ENCODE measurements at places on chromosomes 5 and 9.

DNA sequence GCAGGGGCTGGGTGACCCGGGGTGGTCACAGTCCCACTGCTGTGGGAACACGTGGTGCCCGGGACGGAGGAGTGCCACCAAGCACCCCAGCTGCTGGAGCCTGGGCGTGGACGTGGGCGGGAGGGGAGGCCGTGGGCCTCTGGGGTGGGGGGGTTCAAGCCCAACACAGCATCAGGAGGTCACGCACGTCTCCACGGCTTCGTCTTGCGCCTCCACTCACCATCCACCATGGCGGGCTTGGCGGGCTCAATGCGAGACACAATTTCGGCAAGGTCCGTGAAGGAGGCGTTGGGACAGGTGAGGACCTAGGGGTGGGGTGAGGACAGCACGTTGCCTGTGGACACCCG is 2.2 kb upstream of the NSMF start:
- no peak for DNase-seq

- no peak for DNase-seq
Measured at GRCh38 chr9:976258-976942, at the start of gene DMRT3. Gene DMRT3 (plus strand): TSS chr9:976655. CDS start chr9:977002, 347 bp downstream.

DNA sequence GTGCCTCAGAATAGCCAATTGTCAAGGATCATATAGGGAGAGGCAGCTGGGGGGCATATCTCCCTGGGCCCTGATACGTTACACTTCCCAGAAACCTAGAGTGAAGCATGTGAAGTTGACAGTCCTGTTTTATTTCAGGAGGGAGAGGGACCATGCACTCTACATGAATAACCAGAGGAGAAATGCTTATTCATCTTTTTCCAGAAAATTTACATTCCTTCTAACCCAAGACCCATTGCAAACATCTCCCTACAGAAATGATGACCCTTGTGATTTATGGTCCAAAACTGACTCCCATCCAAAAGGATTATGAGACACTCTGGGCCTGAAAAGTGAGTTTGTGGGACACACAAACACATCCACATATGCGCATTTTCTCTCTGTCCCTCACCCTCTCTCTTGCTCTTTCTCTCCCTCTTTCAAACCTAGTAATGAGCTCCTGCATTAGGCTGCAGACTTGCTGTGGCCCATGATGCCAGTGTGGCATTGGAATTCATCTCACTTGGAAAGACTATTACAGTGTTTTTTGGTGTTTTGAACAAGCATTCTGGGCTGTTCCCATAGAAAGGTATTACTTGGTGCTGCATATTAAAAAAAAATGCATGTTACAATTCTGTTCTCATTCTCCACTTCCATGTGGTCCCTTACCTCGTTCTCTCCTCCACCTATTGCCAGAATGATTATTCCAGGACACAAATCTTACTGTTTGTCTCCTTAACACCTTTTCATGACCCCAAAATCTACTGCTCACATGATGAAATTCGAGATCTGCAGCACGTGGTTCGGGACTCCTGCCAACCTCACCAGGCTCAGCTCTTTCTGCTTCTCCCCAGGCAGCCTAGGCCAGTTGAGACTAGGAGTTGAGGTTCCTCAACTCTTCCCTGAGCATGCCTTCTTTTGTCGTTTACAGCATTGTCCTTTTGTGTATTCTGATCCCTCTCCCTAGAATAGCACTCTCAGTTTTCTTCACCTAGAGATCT is 451.3 kb upstream of the KLF4 start:
- no peak for DNase-seq

GRCh38 chr9:1554081-1555035 is 460.8 kb upstream of the SMARCA2 start:
- no peak for DNase-seq

- no peak for DNase-seq
Measured at GRCh38 chr9:23662320-23662719, 163.7 kb downstream of the ELAVL2 start.

DNA sequence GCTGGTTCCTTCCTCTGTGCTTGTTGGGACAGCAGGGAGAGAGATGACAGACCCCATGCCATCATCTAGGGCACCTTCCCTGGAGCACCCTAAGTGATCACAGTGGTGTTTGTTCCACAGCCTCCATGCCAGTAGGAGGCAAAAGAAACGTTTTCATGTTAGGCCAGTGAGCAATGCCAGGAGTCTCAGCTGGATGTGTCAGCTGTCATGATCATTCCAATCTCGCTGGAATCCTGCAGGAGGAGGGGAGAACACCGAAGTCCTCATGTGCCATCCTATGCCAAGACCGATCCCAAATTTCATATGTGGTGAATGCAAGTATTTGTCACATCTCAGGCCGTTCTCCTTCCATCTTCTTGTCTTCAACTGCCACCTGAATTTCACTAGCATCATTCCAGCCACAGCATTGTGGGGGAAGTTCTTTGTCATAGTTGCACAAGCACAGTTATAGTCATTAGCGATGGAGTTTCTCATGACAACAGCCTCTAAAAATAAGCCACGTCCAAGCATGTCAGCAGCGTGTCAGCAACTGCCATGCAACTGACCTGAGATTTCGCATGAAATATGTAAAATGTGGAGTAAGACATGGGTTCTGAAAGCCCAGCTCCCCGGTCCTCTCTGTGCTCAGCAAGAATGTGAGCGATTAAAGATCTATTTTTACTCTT is 97.2 kb upstream of the DNAH5 start:
- no peak for DNase-seq

DNA sequence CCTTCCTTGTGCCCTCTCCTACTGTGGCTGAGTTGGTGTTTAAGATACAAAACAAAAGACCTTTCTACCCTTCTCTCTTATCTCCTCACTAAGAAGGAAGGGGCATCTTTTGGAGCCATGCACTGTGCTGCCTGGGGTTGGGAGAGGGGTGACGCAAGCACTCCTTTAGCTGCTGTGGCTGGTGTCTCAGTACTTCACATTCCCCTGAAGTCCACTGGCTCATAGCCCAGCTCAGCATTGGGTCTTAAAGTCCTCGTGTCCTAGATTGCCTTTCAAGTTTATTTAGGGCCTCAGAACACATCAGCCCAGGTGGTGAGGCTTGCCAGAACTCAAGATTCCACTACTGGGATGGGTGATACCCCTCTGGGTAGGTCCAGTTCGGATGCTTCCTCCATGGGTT is 325.9 kb upstream of the CYLC2 start:
- DNase-seq: no peak

DNA sequence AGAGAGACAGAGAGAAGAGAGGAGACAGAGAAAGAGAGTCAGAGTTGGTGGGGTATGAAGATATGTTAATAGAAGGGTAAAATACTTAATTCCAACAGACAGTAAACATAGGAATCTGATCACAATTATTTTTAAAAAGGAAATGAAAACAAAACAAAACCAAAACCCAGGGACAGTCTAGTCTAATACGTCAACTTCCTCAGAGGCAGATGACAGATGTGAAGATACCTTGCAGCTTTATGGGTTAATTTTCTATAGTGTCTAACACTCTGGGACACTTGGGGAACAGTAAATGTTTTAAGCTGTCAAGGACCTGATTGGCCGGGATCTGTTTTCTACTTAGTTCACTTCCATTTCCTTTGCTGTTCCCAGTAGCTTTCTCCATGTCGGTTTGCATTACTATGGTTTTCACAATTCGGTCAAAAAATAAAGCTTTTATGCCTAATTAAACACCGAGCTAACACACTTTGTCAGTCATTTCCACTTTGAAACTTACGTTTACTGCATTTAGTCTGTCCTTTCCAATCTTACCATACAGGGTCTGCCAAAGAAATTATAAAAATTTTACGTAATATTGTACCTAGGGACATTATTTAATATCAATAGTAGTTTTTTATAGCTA is 216.5 kb downstream of the MCTP1 start:
- no peak for DNase-seq

- no peak for DNase-seq
Measured at GRCh38 chr9:126151686-126152134, 174.9 kb upstream of the MVB12B start.

DNA sequence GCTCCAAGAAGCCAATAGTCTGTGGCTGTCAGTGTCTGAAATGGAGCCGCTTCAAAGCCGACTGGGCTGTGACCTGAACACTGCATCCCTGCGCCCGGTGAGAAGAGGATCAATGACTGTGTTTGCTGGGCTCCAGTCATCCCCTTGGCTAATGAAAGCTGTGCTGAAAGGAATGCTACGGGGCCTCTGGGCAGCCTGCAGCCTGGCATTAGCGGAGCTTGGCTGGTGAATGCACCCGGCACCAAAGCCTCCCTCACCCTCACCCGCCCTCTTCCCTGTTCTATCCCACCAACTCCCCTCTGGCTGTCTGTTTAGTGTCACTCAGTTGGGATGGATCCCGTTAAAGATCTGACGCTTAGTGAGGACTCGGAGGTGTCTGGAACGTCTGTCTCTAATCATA is 355.3 kb downstream of the BNC2 start:
- no peak for DNase-seq

- no peak for DNase-seq
Measured at GRCh38 chr5:176724472-176724871, 77.2 kb downstream of the TSPAN17 start.

- no peak for DNase-seq
Measured at GRCh38 chr5:2895196-2895595, 143.7 kb upstream of the IRX2 start.

GRCh38 chr9:60545878-60546385 is 368.3 kb upstream of the SPATA31A5 start:
- DNase-seq: no peak

- no peak for DNase-seq
Measured at GRCh38 chr9:126411225-126411947, 84.8 kb downstream of the MVB12B start.

DNA sequence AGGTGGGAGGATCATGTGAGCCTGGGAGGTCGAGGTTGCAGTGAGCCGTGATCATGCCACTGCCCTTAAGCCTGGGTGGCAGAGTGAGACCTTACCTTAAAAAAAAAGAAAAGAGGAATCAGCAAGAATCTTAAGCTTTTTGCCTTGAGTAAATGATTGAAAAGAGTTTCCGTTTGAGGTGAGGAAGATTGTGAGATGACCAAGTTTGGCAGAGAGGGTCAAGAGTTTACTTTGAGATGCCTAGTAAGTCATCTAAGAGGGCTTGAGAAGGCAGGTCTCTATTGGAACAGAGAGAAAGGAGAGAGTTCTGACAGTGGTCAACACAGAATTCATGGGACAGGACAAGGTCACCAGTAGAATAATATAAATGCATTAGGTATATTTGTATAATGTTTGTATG is 572.1 kb downstream of the TLE4 start:
- no peak for DNase-seq

- DNase-seq: no peak
Measured at GRCh38 chr5:145025775-145026174, 809.4 kb downstream of the PRELID2 start.

- no peak for DNase-seq
Measured at GRCh38 chr5:154993461-154993860, 20.1 kb upstream of the KIF4B start.

DNA sequence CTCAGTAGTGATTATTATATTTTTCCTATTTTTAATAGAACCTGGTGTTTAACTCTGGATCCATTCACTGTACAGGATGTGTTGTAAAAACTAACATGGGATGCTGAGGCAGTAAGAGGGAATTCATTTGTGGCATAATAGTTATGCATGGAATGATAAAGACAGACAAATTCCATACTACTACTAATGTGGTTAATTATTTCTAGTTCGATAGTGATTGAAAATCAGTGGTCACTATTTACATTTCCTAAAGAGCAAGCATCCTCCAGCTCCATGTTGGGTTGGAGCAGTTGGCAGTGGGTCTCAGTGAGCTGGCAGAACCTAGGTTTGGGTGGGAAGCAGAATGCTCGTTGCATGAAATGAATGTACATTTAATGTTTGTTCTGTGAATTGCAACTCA is 122.6 kb downstream of the SAXO1 start:
- no peak for DNase-seq

DNA sequence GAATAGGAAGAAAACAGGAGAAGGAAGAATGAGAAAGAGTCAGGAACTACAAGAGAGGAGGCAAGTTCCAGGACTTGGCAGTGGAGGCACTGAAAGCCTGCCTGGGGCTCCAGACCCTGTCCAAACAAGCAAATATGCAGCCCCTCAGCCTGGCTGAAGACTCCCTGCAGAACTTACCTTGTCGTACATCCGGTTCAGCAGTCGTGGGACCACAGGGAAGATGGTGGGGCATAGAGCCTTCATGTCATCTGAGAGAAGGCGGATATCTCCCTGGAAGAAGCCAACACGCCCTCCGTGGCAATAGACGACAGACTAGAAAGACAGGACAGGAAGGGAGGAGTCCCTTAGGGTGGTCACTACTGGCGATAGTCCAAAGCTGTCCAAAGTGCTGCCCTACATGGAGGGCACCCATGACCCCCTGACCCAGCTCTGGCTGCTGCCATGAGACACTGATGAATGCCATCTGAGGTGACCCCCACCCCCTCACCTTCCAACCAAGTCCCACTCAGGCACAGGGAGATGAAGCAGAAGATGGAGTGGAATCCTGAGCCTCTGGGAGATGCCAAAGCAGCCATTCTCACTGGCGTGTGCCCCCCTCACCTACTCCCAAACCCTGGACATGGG is 27.7 kb upstream of the MEIKIN start:
- DNase-seq: no peak

DNA sequence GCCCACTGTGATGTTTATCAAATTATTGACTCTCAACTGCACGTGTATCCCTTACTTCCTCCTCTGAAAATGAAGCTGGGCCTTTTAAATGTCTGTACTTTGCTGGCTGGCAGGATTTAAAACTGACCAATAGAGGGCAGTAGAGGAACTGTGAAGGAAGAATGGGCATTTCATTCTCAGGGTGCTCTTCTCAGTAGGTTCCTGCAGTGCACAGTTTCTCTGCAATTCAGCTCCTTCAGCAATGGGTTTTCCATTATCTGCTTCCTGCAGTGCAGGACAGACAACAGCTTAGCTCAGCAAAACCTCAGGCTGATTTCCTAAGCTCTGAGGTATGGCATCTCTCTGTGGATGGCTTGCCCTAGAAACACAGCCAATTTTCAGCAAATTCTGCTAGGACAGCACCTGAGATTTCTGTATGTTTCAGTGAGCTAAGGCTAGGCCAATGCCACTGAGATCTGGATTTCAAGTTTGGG is 298.4 kb upstream of the PRDM9 start:
- peak; percentile 61 for DNase-seq

DNA sequence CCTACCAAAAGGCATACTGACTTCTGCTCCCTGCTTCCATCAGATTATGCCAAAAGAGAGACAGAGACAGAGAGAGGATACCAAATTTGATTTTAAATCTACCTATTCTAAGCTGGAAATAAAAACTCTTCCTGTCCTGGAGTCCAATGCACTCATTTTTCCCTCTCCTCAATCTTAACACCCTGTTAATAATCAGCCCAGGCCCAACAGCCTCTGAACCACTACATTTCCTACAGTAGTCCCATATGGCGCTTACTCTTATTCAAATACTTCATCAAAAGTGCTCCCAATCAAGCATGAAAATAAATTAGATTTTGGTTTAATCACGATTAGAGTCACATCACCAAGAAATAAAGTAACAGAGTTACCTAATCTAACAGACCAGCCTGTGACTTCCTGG is 152.3 kb downstream of the TSSK1B start:
- DNase-seq: no peak

- DNase-seq: no peak
Measured at GRCh38 chr5:132819468-132819867, 6.4 kb downstream of the SOWAHA start.

- DNase-seq: no peak
Measured at GRCh38 chr5:116153687-116154174, 68.9 kb downstream of the COMMD10 start.
